ENCODE measurements at places on chromosomes 5 and 9.

- DNase-seq, result peak; percentile 40
These were observed 10.6 kb downstream of the MTAP start for GRCh38 chr9:21812946-21813568.

GRCh38 chr5:125065741-125066140, 319.3 kb upstream of the ZNF608 start:
- DNase-seq, result no peak

- DNase-seq, result no peak
These were observed 56.3 kb downstream of the PDE6A start for GRCh38 chr5:149888280-149888679.

GRCh38 chr5:180974612-180975315, 13.9 kb upstream of the BTNL3 start:
- no peak for DNase-seq

GRCh38 chr5:170104299-170104698, 1.4 kb upstream of the FOXI1 start:
- no peak for DNase-seq

GRCh38 chr5:113205807-113206206, 229.0 kb downstream of the TSSK1B start:
- DNase-seq, result no peak

- DNase-seq, result no peak
These were observed 100.3 kb downstream of the MUSK start for GRCh38 chr9:110768886-110769285.

DNA sequence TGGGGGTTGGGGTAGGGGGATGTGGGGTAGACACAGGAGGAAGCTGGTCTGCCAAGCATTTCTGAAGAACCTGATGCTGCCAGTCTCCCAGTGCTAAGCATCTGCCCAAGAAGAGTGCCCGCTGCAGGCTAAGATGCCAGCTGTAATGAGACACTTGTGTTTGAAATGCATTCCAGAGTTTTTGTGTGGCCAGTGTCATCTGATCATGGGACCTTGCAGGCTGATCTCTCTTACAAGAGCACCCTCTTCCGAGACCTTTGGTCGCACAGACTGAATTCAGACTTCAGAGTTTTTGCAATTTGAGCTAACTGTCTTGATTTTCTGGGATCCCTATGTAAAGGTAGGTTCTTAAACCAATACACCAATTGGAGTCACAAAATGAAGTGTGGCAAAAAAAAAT, 58.1 kb downstream of the DENND1A start:
- DNase-seq, result no peak

GRCh38 chr9:93001031-93001430, 53.7 kb downstream of the FGD3 start:
- no peak for DNase-seq

GRCh38 chr9:109108318-109108717, 11.4 kb downstream of the TMEM245 start:
- DNase-seq, result no peak

- DNase-seq, result no peak
These were observed 89.1 kb upstream of the MINAR2 start for GRCh38 chr5:129658801-129659200.

DNA sequence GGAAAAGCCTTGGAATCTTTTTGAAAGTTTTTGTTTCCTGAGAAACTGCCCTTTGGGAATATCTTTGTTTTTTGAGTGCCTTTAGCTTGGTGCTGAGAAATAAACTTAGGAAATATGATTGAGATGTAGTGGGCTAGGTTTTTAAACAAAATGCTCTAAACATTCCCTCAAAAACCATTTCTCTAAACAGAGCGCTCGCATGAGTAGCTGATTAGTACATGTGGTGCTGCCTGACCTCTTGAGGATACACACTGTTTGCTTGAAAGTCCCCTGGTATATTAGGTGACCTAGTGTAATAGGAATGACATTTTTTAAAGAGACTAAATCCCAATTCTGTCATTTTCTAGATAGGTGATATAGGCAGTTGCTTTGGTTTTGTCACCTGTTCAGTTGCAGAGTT, 132.3 kb downstream of the ADAMTSL1 start:
- DNase-seq, result no peak

DNA sequence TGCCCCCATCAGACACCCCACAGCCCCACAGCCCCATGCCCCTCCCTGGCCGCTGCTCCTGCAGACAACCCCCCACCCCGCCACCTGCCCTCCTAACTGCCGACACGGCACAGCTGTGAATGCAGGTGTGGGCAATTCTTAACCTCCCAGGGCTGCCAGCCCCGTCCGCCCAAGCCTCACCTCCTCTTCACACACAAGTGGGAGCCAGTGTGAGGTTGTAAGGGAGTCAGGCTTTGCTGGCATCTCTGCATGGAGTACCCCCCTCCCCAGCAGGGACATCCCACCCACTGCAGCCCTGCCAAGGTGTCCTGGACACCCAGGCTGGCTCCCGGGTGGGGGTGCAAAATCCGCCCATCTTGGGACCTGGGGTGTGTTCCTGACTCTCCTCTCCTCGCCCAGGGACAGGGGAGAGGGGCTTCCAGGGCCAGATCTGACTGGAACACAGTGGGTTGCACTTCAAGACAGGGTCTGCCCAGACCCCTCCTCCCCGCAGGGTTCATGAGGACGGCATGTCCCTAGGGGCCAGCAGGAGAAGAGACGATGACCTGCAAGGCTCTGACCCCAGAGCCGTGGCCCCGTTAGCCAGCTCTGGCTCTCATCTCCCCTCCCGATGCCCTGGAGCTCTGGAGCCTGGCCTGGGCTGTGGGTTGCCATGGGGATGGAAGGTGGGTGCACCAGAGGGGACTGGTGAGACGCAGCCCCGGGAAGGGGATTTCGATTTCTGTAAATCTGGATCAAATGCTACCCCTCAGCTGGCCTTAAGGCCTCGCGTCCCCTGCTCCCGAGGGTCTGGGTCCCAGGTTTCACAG, 34.4 kb downstream of the SARDH start:
- DNase-seq, result no peak

- DNase-seq, result no peak
These were observed 20.1 kb upstream of the COL15A1 start for GRCh38 chr9:98923451-98924123.

DNA sequence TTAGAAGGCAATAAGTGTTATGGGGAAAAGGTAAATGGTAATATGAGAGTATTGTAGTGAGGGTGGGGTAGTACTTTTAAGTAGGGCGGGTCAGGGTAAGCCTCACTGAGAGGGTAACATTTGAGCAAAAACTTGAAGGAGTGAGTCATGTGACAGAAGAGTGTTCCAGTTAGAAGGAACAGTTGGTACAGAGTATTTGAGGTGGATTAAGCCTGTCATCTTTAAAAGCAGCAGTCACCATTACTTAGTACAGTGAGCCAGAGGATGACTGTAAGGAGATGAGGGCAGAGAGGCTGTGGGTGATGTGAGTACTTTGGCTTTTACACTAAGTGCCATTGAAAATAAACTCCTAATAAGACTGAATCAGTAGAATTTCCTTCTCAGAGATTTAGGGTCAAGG, 54.8 kb downstream of the UBAP1 start:
- DNase-seq, result no peak

- no peak for DNase-seq
These were observed 75.8 kb downstream of the MACROH2A1 start for GRCh38 chr5:135323227-135323626.

DNA sequence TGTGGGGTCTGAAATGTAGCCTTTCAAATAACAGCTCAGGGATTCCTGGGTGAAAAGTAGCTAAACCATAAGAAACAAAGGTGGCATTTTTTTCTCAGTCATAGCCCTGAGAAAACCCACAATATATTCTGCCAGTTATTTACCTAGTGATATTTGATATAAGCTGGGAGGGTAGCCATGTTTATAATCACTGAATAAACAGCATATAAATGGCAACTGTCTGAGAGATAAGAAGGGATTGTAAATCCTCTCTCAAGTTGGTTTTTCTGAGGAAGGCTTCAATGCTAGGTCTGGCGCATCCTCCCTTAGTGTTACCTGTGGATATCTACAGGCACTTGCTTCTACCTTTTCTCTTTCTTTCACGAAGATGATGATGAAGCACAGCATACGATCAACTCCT, 1080.5 kb upstream of the DMAC1 start:
- no peak for DNase-seq

GRCh38 chr9:32136700-32137339, 247.6 kb upstream of the ACO1 start:
- DNase-seq, result no peak

DNA sequence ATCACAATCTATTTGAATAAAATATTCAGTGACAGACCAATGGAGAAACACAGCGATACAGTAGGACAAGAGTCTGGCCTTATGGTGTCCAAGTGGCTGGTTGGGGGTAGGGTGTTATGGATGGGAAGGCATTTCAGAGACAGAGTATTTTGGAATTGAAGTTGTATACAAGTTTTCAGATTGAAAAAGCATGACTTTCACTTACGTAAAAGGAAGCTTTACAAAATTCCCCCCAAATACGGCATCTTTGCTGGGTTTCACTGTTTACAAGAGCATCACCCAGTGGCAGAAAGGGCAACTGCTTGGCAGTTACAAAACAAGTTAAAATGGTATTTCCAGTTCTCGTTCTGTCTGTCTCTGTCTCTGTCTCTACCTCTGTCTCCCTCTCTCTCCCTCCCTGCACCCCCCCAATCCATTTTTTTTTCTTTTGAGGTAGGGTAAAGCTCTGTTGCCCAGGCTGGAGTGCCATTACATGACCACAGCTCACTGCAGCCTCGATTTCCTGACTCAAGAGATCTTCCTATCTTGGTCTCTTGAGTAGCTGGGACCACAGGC, 86.2 kb downstream of the PTPN3 start:
- DNase-seq, result no peak

GRCh38 chr5:50447941-50448340, 6.9 kb upstream of the EMB start:
- DNase-seq, result no peak

GRCh38 chr9:72704688-72705375, 183.4 kb downstream of the TMC1 start:
- DNase-seq, result no peak

DNA sequence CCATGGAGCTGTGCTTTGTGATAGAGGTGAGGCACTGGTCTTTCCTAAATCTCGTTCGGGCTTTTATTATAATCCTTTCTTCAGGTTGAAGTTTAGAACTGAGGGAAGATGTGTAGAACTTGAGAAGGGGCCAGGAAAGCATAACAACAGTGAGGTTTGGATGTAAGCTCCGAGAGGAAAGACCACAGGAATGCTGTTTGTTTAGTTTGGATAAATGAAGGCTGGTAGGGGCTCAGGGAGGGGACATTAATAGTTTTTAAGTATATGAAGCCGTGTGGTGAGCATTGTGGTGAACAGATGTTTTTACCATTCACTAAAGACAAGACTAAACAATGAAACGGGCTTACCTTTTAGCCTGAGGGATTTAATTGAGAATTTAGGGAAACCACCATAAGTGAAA, 130.8 kb downstream of the ARHGAP26 start:
- DNase-seq, result no peak

DNA sequence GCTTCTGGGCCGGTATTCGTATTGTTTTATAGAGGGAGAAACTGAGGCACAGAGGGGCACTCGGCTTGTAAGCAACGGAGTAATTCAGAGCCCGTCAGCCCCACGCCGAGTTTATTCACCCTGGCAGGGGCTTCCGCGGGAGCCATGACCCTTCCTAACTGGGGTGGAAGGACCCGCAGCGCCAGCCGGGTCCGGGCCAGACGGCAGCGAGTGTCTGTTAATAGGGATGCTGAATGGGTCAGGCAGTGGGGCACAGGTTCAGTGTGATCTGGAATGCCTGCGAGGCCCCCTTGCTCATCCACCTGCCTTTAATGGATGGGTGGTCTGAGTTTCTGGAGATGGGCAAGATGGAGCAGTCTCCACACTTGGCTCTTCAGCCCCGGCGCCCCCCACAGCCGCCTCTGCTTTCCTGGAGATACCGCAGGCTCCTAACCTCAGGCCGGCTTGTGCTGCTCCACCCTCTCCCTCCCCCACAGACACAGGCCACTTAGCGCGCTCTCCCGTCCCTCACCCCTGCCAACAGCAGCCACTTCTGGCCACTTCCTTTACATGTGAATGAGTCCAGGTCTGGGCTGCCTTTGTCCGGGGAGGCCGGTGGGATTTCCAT, 147.1 kb downstream of the ERCC6L2 start:
- DNase-seq, result no peak

DNA sequence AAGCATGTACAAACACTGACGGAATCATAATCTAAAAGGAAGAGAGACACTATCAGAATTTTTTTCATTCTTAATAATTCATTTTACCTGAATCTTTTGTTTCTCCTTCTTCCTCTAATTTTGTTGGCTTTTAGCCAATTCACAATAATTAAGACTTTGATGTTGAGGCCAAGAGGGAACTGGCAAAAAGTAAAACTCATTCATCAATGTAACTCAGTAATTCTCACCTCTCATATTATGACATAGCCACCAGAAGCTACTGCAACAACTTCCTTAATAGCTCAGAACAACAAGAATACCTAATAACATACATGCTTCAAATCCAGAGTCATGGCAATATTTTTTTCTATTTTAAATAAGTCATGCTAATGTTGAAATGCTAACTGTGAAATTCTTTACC, 64.5 kb downstream of the MCTP1 start:
- DNase-seq, result no peak

DNA sequence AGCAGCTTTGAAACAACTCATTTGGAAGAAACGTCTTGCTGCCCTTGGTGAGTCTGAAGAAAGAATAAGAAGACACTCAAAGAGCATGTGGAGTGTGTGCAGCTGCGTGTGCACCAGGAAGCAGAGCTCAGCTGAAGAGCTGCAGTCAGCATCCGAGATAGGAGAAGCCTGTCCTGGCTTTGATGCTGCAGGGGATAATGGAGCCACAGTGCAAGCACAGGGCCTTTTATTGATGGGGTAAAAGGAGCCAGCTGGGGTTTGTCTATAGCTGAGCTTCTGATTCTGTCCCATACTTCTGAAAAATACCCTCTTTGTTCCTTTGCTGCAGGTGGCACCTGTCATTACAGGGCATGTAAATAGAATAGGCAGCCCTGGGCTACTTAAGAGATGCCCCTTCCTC, 375.7 kb upstream of the ZNF462 start:
- DNase-seq, result no peak

- no peak for DNase-seq
These were observed 145.5 kb downstream of the ZNF462 start for GRCh38 chr9:107008447-107008846.

- no peak for DNase-seq
These were observed 14.4 kb downstream of the TXN start for GRCh38 chr9:110241858-110242321.

- DNase-seq, result peak; percentile 24
These were observed 79.6 kb downstream of the PDE4D start for GRCh38 chr5:59813761-59814536.

DNA sequence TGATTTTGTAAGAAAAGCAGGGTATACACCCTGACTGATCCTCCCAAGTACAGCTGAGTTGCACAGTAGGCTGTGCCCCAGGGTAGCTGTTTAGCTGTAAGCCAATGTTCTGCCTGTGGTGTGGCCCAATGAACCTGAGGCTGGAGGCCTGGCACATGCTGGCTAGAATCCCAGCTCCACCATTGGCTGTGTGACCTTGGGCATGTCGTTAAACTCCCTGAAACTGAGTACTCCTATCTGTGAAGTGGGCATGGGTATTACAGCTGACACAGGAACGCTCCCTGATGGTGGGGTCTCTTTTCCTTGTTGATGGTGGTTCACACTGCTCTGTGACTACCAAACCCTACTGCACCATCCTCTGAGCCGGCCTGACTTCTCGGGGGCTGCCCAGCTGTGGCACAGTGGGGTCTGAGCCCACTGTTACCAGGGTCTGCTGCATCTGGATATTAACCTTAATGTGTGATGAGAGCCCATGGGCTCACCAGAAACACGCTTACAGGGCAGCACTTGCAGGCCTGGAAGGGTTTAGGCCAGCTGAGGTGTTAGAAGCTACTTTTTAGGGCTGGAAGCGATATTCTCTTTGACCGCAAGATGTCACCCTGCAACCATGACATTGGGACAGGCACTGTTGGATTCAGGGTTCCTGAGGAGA, 7.0 kb upstream of the GADD45G start:
- peak; percentile 38 for DNase-seq
